ENCODE measurements at places on chromosomes 4 and X.
A peak's percentile ranks its signal among the peaks of the same experiment; 100 is the strongest.

GRCh38 chrX:53713987-53714579 is 27.6 kb upstream of the HUWE1 start:
- no peak for DNase-seq
- H3K4me1 ChIP-seq, result no peaks in the 10 kb centered on the region
- H3K27ac ChIP-seq, result no peak overlapping the region
- H3K27me3 ChIP-seq, result no peaks in the 10 kb centered on the region
- no peak overlapping the region for H3K4me3 ChIP-seq
- no peaks in the 10 kb centered on the region for H3K36me3 ChIP-seq

DNA sequence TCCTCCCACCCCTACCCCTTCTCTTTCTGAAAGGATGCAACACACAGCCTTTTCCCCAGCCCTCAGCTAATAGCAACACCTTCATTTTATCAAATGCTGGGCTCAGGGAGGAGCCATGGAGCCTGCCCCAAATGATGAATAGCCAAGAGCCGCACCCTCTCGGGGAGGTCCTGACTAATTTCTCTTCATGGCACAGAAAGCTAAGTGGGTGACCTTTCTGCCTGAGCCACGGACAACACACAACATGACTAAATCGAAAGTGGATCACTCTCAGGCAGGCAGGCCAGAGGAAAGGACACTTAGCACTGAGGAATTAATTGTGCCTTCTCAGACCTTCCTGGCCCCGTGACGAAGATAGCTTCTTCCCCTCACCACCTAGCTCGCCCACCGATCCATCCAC is 165.1 kb upstream of the RAI2 start:
- H3K36me3 ChIP-seq, result no peaks in the 10 kb centered on the region
- no peaks in the 10 kb centered on the region for H3K4me1 ChIP-seq
- H3K27me3 ChIP-seq, result peaks cover 3% of the 10 kb centered on the region
- no peak overlapping the region for H3K27ac ChIP-seq

GRCh38 chrX:14496674-14497073 is 32.7 kb upstream of the GLRA2 start:
- DNase-seq, result no peak
- no peaks in the 10 kb centered on the region for H3K36me3 ChIP-seq
- H3K4me1 ChIP-seq, result no peaks in the 10 kb centered on the region
- H3K27me3 ChIP-seq, result no peaks in the 10 kb centered on the region

- H3K27me3 ChIP-seq, result no peaks in the 10 kb centered on the region
- H3K36me3 ChIP-seq, result no peaks in the 10 kb centered on the region
- no peaks in the 10 kb centered on the region for H3K4me1 ChIP-seq
- no peak overlapping the region for H3K4me3 ChIP-seq
Observed at GRCh38 chrX:31021537-31021936, 50.3 kb downstream of the FTHL17 start.

GRCh38 chr4:48832571-48832970 is 1.7 kb downstream of the OCIAD1 start:
- H3K4me1 ChIP-seq, result no peaks in the 10 kb centered on the region
- H3K4me3 ChIP-seq, result peak overlapping the region; percentile 96
- no peak overlapping the region for H3K27ac ChIP-seq
- DNase-seq, result peak; percentile 4
- H3K36me3 ChIP-seq, result peaks cover 12% of the 10 kb centered on the region

All from kidney (tissue), 22 donors.